T-helper 22 cell (primary cell): ENCODE measurements at places on chromosomes 2 and 18.

DNA sequence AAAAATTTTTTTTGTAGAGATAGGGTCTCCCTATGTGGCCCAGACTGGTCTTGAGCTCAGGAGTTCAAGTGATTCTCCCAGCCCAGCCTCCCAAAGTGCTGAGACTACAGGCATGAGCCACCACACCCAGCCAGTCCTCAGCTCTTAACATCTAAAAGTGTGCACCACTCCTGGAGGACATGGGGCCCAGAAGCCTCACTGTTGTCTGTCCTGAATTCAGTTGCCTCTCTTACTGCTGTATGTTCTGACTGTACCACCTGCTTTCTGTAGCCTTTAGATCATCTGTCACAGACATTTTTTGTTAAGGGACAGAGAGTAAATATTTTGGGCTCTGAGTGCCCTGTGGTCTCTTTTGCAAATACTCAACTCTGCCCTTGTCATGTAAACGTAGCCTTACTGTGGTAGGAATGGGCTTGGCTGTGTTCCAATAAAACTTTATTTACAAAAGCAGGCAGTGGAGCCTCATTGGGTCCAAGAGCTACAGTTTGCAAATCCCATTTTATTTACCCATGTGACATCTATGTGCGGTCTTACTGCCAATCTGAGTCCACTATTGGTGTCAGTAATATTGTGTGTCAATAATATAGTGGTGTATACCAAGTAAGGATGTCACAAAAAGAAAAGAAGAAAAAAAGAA lies 38.1 kb downstream of the TMEM37 start:
- no peak for DNase-seq

GRCh38 chr2:97911206-97911921 lies 84.4 kb downstream of the TMEM131 start:
- no peak for DNase-seq

GRCh38 chr2:27527182-27527581 lies 30.5 kb downstream of the GCKR start:
- DNase-seq, result no peak

GRCh38 chr2:144372410-144373080 lies 147.4 kb downstream of the ZEB2 start:
- no peak for DNase-seq

- DNase-seq, result no peak
These were observed 13.2 kb upstream of the NCK2 start for GRCh38 chr2:105731511-105731910.

DNA sequence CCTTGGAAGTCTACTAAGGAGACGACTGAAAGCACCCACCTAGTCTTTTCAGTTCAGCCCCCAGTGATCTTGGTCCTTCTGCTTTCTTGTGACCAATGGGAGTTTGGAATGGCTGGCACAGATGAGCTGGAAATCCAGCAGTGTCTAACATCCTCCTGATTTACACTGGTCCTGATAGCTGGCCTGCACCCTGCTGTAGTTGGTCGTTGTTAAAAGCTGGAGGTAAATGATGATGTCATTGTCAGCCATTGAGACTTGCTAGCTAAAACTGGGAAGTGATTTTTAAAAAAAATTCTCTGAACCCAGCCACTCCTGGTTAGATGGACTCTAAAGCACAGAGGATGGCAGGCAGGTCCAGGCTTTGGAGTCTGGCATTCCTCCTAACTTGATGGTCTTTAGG lies 19.3 kb downstream of the CCT7 start:
- no peak for DNase-seq

GRCh38 chr2:27911458-27912210 lies 21.1 kb downstream of the BABAM2 start:
- no peak for DNase-seq
